Glutamatergic neuron (in vitro differentiated cells): ENCODE measurements at places on chromosomes 7 and 10. TPM values are rescaled to one million over a fixed set of nuclear protein-coding genes. Genes with fewer than 3 reads are reported as not detected.

NPFFR1 gene
- total RNA-seq, result not detected

ZNF212 gene
- total RNA-seq, result 13.2 TPM

VENTX gene
- 1.6 TPM for total RNA-seq

- DNase-seq, result no peak
These were observed 27.5 kb downstream of the HOXA1 start for GRCh38 chr7:27068259-27068658.

DNA sequence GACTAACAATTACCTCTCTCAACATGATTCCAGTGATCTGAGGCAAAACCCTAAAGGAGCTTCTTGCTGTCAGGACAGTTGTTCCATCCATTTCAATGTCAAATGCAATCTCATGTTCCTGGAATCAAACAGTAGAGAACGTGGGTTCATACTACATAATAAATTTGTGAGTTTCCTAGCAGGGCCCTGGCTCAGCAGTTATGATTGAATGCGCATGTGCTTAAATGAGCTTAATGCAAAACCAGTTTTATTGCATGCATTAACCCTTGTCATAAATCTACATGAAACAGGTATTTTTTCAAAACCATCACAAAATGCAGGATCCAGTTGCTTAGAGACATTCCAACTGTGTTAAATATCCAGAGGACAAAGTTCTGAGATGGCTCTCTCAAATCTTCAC lies 225.4 kb upstream of the TMEM72 start:
- no peak for DNase-seq

GRCh38 chr10:54985732-54986131 lies 184.7 kb upstream of the PCDH15 start:
- no peak for DNase-seq

DNA sequence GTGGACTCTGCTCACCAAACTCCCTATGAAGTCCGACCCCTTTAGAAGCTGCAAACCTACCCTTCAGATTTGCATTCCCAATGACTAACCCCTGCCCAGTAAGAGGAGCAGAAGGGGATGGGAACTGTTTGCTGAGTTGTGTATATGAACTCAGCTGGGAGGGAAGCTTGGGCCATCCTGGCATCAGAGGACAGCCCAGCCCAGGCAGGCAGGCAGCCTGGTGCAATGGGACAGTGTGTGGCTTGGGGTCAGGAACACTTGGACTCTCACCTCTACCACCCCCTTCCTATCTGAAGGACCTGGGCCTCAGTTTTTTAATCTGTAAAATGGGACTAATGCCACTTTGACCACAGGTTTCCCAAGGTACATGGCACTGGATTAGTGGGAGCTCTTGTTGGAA lies 147.4 kb upstream of the GPR26 start:
- DNase-seq, result no peak

DNA sequence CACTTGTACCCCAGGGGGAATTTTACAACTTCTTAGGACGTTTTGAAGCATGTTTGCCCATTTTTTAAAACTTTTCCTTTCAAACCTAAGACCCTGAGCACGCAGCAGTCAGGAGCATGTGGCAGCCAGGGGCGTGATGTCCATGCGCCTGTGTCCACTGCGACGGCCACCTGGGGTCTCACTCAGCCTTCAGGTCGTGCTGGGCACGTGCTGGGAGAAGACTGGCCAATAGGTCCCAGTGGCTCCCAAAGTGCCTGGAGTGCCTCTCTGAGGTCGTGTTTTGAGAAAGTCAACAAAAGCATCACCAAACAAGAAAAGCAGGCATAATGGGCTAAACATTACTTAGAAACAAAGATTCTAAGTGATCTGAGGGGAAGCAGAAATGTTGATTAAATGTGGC lies 14.8 kb downstream of the LRRC27 start:
- no peak for DNase-seq

DNA sequence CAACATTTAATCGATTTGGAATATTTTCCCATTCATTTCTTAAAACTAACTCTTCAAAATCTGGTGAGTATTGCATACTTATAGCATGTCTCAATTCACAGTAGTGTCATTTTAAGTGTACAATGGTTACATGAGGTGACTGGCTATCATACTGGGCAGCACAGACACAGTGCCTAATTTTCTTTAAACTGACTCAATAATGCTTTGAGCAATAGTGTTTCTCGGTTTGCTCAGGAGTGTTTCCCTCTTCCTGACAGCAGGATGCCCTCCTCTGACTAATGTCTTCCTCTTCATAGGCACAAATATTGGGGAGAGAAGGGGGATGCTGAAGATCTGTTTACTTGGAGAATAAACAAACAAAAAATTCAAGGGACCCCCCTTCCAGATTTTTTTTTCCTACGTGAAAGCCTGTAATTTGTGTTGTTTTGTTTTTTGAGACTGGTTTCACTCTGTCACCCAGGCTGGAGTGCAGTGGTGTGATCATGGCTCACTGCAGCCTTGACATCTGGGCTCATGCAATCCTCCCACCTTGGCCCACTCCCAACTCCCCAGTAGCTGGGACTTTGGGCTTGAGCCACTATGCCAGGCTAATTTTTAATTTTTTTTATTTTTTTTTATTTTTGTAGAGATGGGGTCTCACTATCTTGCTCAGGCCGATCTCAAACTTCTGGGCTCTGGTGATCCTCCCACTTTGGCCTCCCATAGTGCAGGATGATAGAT lies 2.2 kb downstream of the MRC1 start:
- DNase-seq, result no peak

DNA sequence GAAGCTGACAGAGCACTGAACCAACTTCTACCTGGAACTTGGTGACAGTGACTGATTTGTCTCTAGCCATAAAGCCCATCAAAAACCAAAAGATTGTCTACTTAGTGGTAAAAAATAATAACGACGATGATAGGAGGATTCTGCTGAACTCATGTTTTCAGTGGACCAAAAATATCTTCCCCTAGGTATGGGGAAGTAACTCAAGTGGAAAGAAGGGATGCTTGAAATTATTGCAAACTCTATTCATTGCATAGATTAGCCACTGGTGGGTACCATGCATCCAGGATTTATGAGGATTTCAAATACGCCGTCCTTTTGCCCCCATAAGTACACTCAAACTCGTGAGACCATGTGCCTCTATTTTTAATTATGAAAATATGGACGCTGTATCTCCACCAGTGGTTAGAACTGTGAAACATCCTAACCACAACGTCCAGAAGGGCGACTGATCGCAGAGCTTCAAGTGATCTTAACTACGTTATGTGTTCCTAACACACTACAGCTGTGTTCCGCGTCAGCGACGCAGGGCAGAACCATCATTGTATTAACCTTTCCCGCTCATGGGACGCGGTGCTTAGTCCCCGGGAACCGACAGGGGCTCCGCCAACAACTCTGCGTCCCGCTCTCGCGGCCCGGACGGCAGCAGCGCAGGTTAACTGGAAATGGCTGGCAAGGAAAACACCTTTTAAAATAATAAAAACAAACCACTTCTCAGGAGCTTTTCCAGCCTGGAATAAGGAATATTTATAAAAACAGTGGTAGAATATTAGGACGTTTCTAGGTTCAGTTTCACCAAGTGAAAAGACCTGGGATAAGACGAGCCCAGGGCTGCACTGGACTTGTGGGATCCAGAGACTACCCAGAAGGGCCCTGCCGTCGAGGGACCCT lies 776 bp downstream of the PEX1 start:
- peak; percentile 63 for DNase-seq

GRCh38 chr10:10438335-10439100 lies 579.2 kb upstream of the CELF2 start:
- no peak for DNase-seq

- DNase-seq, result no peak
These were observed 38.4 kb upstream of the ABCB4 start for GRCh38 chr7:87513735-87514335.

DNA sequence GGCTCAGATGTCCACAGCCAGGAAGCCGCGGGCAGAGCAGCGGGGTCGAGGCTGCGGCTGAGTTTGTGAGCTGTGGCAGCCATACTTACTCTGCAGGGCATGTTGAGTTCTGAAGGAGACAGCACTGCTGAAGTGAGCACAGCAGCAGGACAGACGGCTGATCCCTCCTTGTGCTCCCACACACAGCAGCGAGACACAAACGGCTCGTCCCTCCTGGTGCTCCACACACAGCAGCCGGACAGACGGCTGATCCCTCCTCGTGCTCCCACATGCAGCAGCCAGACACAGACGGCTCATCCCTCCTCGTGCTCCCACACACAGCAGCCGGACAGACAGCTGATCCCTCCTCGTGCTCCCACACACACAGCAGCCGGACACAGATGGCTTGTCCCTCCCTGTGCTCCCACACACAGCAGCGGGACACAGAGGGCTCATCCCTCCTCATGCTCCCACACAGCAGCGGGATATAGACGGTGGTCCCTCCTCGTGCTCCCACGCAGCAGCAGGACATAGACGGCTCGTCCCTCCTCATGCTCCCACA lies 305.1 kb downstream of the PTPRN2 start:
- no peak for DNase-seq
